ENCODE measurements at places on chromosomes 5 and 9. TPM values are rescaled to one million over a fixed set of nuclear protein-coding genes. Genes with fewer than 3 reads are reported as not detected.

DNA sequence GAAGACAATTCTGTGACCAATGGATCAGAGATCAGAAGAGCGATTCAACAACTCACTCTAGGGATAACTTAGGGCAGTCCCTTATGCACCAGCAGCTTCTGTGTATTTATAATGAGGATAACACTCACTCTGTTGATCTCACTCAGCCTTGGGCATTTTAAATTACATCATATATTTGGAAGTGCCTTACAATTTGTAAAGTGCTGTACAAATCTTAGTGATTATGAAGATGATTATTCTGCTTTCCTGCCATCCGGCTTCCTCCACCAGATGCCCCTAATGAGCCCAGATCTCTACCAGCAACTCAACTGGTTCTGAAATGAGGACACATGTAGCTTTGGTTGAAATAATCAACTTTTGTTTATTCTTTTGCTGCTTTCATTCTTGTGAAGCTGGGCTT lies 105.3 kb downstream of the PCSK1 start:
- no peak for DNase-seq

GRCh38 chr9:504921-505740 lies 290.5 kb downstream of the DOCK8 start:
- DNase-seq = no peak

- DNase-seq = no peak
These were observed 32.1 kb downstream of the HSPA4 start for GRCh38 chr5:133083901-133084300.

DNA sequence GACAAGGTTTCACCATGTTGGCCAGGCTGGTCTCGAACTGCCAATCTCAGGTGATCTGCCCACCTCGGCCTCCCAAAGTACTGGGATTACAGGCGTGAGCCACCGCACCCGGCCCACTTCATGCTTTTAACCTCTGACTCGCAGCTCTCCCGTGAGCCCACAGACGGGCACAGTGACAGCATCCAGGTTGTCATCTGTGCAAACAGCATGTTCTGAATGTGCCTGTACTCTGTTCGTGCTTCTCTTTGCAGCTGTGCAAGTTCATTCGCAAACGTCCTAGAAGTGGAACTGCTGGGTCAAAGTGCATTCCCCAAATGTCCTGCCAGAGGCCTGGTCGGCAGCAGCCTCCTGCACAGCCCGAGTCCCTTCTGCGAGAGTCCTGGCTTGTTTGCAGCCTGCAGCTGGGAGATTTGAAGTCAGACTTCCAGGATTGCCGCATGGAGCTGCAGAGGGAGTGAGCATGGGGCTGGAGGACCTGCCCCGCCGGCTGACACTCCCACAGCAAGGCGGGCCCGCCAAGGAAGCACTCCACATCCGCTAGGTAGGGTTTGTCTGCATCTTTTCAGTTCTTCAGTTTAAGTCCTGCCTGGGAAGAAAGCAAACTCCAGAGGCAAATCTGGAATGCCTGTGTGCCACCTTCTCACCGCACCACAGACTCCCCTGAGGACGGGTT lies 3.4 kb downstream of the BRD3OS start:
- DNase-seq = no peak

GRCh38 chr9:78325343-78325742 lies 28.4 kb downstream of the PSAT1 start:
- DNase-seq = no peak

DNA sequence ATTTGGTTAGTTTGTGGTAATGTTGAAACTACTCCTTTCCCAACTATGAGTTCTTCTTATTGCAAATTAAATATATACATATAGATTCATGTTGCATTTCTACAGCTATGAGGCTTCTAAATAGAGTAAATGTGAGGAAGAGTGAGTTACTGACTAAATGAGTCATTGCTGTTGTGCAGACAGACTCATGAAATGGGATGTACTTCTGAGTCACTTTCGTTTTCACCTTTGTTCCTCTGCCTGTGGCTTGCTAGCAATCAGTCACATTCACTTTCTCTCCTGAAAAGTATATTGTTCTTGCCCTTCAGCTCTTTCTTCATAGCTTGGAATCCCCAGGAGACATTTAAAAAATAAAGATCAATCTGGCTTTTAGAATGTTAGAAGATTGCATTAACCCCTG lies 295.5 kb upstream of the SMC2 start:
- DNase-seq = peak; percentile 83

GRCh38 chr5:34756781-34757624 lies 82.0 kb upstream of the TTC23L start:
- DNase-seq = no peak

DNA sequence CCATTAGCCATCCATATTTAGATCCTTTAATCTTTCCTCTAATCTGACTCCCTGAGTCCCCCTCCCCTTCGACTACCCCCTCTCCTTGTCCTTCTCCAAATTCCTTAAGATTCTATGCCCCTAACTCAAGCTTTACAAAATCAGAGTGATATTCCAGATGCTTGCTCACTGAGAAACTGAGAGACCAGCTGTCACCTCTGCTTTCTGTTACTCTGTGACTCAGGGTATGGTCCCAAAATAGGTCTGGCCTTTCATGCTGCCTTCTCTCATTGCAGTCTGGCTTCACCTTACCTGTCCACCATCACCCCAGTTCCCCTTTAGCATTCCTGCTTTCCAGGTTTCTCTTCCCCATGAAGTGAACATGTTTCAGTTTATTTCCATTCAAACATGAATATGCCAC lies 383.3 kb upstream of the SLC30A5 start:
- no peak for DNase-seq

- DNase-seq = no peak
These were observed 3.7 kb downstream of the CDH6 start for GRCh38 chr5:31197183-31197582.

The SLCO6A1 gene
- total RNA-seq = not detected
